ENCODE measurements at places on chromosomes 3 and 15.

- DNase-seq: no peak
Measured at GRCh38 chr15:96327155-96327741, 3.3 kb upstream of the NR2F2 start.

GRCh38 chr15:40325700-40326099 lies 2.2 kb downstream of the INAFM2 start:
- no peak for DNase-seq

DNA sequence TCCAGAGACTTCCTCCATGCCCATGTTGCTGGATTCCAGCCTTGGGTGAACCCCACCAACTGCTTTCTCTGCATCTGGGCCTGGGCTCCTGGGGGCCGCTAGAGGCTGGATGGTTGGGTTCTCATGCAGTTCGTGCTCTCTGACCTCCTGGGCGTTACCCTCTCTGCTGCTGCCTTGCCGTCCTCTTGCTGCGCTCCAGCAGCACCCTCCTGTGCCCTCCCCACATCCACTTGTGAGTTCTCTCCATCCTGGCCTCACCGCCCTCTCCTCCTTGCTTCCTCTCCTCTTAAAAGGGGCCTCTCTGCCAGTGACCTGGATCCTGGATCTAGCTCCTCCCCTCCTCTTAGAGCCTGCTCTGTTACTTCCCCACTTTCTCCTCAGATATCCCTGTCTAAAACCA lies 43.7 kb downstream of the CHCHD6 start:
- DNase-seq: no peak

- peak; percentile 27 for DNase-seq
Measured at GRCh38 chr3:112333381-112334317, 693 bp downstream of the CD200 start.

GRCh38 chr15:85541744-85542143 lies 161.3 kb downstream of the AKAP13 start:
- DNase-seq: peak; percentile 49

- no peak for DNase-seq
Measured at GRCh38 chr15:75069301-75069925, 46.0 kb downstream of the PPCDC start.

DNA sequence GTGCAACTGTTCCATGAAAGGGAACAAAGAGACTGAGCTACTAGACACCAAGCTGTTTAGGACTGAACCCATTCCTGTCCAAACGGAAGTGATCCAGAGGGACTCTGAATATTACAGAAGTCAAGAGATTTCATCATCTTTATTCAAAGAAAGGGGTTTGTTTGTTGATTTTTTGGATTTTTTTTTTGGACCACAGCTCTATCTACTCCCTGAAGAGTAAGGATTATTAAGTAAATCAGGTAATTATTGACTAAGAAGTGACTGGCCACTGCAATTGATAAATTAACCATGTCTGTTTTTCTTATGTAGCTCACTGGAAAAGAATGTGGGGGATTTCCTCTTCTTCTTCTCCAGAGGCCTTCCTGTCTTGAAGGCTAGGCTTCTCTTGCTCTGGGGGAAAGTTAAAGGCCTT lies 146.6 kb upstream of the TPM1 start:
- no peak for DNase-seq

GRCh38 chr3:60954048-60954447 lies 297.2 kb downstream of the FHIT start:
- DNase-seq: no peak

GRCh38 chr3:127590282-127590592 lies 296 bp downstream of the TPRA1 start:
- DNase-seq: peak; percentile 47

DNA sequence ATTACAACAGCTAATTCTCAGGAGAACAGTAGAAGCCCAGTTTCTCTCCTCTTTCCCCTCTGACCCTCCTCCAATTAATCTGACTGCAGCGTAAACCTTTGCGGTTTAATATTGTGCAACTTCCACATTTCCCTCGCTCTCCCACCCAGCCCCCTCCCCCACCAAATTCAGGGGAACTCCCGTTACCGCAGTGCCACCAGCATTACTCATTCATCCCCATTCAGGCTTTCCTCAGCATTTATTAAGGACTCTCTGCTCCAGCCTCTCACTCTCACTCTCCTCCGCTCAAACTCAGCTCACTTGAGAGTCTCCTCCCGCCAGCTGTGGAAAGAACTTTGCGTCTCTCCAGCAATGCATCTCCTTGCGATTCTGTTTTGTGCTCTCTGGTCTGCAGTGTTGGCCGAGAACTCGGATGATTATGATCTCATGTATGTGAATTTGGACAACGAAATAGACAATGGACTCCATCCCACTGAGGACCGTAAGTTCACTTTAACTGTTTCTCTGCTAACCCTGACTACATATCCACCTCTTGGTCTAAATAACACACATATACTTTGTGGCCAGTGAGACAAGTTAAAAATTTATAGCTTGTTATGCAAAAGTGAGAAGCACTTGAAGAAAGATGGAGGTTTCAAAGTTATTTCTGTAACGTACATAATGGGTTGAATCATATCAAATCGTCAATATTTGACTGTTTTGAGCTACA lies at the start of gene PTX3:
Gene PTX3 (plus strand): TSS at position 268 of the 709 bp plus-strand sequence. CDS start 84 bp downstream, at position 352.
- no peak for DNase-seq

- DNase-seq: no peak
Measured at GRCh38 chr3:146203776-146204175, 42.8 kb upstream of the PLOD2 start.

GRCh38 chr3:74107451-74107850 lies 482.7 kb upstream of the PDZRN3 start:
- DNase-seq: no peak

DNA sequence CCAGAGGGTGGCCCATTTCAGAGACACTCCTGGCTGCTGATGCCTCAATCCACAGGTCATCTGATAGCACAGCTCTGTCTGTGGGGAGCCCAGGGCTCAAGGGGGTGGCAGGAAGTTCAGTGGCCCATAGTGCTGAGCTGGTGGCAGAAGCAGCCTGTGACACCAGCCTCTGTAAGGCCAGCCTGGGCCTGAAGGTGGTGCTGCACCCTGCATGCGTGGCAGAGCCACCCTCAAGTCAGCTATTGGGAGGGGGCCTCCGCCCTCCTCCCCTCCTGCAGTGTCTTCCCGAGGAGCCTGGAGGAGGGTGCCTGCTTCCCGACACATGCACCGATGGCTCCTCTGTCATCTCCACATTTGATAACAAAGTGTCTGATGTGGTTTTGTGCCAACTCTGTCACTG lies 3.0 kb downstream of the PLA1A start:
- DNase-seq: peak; percentile 31

DNA sequence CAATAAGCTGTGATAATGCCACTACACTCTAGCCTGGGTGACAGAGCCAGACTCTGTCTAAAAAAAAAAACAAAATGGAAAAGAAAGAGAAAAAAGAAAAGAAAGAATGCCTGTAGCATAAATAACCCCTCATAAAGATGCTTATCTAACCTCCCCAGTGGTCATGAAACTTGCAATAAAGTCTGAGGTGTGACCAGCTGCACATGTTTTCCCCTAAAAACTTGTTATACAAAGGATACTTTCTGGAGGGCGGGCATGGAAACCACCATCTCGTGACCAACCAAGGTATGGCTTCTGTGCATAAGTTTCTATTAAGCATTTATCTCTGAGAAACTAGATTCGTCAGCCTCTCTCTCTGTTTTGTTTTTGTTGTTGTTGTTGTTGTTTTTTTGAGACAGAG lies 21.8 kb downstream of the CCDC32 start:
- no peak for DNase-seq

- no peak for DNase-seq
Measured at GRCh38 chr15:71679223-71679792, 131.0 kb upstream of the NR2E3 start.

DNA sequence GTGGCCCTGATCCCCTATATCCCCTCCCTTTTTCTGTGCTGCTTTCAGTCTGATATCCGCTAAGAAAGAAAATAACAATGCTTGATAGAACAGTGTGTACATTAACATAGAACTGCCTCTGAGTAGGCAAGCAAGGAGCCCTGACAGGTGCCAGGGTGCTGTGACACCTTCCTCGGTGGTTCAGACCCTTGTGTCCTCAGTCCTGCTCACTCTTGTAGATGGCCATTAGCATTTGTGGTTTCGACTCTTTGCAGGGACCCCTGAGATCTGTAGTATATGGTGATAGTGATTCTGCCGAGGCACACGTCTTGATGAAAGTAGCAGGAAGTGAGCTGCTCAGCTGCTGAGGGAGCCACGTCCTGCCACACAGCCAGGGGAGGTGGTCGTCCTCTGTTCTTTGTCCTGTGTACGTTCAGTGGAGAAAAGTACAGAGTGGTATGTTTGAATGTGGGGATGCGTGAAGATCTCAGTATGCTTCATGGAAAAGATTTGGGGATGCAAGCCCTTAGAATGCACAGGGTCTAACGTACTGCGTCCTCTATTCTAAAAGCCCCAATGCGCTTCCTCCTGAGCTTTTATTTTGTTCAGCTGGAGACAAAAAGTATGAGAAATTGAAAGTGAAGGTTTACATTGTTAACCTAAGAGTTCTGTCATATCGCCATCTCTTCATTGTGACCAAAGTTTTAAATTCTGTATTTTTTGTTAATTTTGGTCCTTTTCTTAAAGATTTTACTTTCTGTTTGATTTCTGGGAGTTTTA lies 35.4 kb downstream of the PXYLP1 start:
- peak; percentile 70 for DNase-seq

GRCh38 chr15:70166506-70167087 lies 68.9 kb upstream of the TLE3 start:
- no peak for DNase-seq

GRCh38 chr3:25405335-25405734 lies 22.7 kb upstream of the RARB start:
- no peak for DNase-seq

GRCh38 chr15:45715528-45715927 lies 80.7 kb downstream of the SQOR start:
- no peak for DNase-seq

DNA sequence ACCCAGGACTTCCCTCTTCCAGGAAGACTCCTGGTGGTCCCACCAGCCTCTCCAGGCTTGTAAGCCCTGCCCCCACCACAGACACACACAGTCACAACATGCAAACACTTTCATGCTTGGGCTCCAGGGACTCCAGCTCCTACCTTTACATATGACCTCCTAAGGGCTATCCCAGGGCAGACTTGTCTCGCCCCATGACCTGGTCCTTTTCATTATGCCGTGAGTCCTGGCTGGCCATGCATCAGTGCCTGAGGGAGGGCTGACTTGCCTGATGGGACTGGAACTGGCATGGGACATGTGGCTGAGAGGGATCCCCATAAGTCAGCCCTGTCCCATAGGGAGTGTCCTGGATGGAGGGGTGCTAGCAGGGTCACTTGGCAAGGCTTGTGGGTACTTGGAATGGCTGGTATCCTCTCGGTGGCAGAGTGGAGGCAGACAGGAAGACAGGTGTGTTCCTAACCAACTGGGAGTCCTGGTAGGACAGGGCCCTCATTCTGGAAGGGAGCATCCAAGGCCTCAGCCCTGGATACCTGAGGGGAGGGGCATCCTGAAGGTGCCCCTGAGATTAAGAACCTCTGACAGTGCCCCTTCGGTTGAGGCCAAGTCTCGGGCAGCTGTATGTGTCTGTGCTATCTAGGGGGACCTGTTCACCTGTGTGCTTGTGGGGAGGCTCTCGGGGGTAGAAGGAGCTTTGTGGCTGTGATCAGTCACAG lies 540 bp upstream of the HHATL start:
- DNase-seq: no peak

DNA sequence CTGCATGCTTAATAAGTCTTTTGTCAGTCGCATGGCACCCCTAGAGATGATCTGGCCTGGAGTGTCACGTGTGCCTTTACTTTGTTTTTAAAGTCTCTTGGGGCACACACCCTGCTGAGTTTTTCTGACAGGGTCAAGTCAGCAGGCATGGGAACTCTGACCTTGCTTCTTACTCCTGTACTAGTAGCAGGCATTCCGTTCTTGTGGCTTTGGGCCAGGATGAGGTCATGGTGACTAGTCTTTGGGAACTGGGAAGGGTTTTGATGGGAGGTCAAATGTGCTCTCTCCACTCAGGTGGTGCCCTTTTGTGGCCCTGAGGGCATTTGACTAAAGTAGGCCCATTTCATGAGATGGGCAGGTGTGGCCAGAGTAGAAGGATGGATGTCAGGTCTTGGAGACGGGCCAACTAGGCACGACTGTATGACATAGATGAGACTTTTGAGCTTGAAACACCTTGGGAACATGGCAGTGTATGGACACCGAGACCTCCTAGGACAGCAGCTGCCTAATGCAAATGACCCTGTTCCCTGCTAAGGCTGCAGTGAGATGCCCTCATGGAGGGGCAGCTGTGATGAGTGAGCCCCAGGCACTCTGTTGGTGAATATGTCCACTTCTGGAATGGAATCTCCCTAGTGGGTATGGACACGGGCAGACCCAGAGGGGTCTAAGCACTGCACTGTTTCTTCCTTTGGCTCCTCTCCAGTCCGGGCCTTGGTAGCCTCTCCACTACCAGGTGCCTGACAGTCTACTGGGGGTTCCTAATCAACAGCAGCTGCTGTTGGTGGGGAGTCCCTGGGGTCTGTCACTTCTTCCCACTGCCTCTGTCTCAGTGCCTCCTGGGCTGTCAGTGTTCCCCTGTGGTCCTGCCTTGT lies 16.4 kb downstream of the SRPRB start:
- DNase-seq: no peak

GRCh38 chr3:52095990-52096775 lies 39.8 kb upstream of the DUSP7 start:
- no peak for DNase-seq

- no peak for DNase-seq
Measured at GRCh38 chr3:69695443-69695842, 43.8 kb upstream of the MITF start.

- DNase-seq: no peak
Measured at GRCh38 chr3:177610686-177611633, 413.7 kb upstream of the TBL1XR1 start.

GRCh38 chr3:158642474-158643210 lies 1.7 kb upstream of the GFM1 start:
- DNase-seq: no peak

GRCh38 chr3:148856384-148856783 lies 8.7 kb upstream of the CPA3 start:
- no peak for DNase-seq

DNA sequence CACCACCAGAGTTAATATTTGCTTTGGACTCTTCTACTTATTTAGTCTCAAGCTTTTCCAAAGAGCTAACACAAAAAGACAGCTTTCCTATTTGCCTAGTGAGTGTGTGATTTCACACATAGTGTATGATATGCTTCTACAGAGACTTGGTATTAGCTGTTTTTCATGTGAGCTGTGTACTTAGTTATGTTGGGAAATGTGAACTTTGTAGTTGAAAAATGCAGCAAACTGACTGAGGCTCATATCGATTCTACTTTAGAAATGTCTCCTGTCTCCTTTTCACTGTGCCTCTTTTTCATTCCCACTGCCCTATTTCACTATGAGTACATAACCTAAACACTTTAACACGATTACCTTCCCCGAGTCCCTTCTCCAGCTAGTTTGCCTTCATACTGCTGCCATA lies 136.5 kb downstream of the ALCAM start:
- DNase-seq: no peak

GRCh38 chr15:91258415-91258759 lies 158.3 kb downstream of the SV2B start:
- peak; percentile 42 for DNase-seq
